ENCODE measurements at places on chromosomes 11 and 22.
A peak's percentile ranks its signal among the peaks of the same experiment; 100 is the strongest.

DNA sequence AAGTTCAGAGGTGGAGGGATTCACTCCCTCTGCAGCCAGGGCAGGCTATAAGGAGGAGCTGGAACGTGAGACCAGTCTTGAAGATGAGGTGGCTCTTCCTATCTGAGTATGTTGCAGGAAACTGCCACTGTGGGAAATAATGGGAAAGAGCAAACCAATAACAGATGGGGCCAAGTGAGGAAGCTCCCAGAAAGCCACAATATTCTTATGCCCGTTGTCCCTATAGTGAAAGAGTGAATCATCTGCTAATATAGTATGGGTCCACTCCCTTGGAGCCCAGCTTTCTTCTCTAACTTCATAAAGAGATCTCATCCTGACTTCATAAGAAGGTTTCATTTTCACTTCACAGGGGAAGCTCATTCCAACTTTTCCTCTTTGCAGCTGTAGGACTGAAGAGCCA is 206.4 kb downstream of the BLID start:
- no peak for DNase-seq

DNA sequence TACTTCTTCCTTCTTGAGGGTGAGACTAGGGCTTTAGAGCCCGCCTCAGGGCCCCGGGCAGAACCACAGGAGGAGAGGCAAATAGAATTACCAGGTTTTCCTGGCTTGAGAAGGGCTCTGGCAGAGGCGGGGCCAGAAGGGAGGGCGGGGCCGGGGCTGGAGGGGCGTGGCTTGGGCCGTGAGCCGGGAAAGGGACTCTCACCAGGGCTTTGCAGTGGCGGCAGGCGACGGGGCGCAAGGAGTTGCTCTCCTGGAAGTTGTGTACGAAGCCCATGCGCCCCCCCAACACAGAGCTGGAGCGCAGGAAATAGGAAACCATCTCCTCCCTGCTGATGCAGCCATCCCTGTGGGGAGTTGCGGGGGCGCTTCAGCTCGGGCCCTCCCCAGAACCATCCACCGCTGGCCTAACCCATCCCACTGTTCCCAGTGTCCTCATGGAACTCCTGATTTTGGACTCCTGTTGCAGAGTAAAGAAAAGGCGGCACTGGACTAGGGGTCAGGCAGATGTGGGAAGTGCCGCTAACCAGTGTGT is 6.9 kb upstream of the NRXN2 start:
- DNase-seq, result peak; percentile 81

GRCh38 chr22:39243439-39244135 is 1.2 kb downstream of the PDGFB start:
- DNase-seq, result no peak

GRCh38 chr11:82936261-82936660 is 34.7 kb downstream of the DDIAS start:
- no peak for DNase-seq

DNA sequence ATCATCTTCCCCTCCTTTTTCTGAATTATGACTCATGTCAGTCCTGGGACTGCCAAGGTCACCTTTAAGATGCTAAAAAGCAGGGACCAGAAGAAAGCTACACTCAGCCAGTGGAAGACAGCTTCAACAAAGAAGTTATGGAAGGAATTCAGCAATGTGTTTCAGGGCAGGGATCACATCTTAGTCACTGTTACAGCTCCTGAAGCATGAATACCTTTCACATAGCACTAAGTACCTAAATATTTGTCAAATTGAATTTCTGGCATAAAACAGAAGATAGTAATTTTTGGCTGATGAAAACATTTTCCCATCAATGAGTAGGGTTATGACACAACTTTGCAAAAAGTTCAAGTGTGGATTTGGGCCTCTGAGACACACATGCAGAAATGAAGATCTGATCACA is 5.2 kb downstream of the DDB1 start:
- DNase-seq, result no peak

- DNase-seq, result peak; percentile 76
Measured at GRCh38 chr11:68454767-68455166, 5.8 kb upstream of the PPP6R3 start.

DNA sequence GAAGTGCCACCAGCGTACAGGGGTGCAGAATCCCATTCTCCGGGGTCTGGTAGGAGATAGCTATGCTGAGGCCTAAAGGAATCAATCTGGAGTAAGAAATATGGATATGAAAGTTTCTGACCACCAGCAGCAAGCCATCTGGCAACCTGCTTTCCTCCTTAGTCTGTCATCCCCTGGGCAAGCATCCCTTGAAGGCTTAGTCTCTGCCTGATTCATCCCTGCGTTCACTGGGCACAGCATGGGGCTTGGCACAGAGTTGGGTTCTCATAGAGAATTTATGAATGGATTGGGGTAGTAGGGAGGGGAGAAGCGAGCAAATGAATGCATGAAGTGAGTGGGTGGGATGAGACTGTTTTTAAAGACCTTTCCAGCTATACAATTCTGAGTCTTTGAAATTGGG is 85.8 kb upstream of the NARS2 start:
- DNase-seq, result no peak
